Right renal pelvis (tissue), 4 donors: ENCODE measurements at places on chromosomes 13 and 19. TPM values are rescaled to one million over a fixed set of nuclear protein-coding genes. Genes with fewer than 3 reads are reported as not detected.
A peak's percentile ranks its signal among the peaks of the same experiment; 100 is the strongest.

GRCh38 chr19:15507068-15508034 is 974 bp upstream of the CYP4F22 start:
- peak; percentile 5 for DNase-seq

GRCh38 chr19:10685210-10685609 is 16.0 kb upstream of the QTRT1 start:
- DNase-seq, result no peak

- DNase-seq, result no peak
These were observed 1.2 kb downstream of the NKG7 start for GRCh38 chr19:51371186-51371690.

- DNase-seq, result no peak
These were observed 107.8 kb downstream of the RXFP2 start for GRCh38 chr13:31846961-31847752.

DNA sequence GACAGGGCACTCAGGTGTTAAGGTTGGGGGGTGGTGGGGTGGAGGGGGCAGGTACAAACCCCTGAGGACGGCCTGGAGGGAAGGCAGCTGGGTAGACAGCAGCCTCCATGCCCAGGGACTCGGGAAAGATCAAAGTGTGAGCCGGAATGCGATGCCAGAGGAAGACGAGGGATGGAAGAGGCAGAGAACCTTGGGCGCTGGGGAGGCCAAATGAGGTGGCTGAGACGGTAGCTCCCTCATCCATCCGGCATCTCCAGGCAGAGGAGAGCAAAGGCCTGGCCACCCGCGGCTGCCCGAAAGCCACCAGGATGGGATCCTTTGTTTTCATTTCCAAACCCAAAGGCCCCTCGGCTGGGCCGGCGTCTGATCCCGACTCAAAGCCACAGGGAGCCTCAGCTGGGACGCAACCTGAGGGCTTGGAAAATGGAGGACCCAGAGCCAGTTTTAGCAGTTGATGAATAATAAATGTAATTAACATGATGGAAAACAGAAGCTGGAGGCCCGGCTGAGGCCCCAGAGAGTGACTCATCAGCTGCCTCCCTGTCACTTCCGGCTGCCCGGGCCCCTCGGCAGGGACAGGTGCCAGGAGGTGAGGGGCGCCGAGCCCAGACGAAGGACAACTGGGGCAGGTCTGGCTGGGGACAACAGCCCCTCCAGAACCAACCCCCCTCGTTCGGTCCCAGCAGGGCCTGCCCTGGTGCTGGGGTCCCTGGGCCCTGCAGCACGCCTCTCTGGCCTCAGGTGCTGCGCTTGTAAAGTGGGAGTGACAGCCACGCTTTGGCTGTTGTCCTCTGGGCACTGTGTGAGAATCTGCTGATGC is 61.6 kb downstream of the CEBPG start:
- no peak for DNase-seq

GRCh38 chr13:92609376-92609775 is 617.2 kb upstream of the GPC6 start:
- no peak for DNase-seq

GRCh38 chr19:52923778-52924593 is 758 bp upstream of the ZNF888 start:
- no peak for DNase-seq

DNA sequence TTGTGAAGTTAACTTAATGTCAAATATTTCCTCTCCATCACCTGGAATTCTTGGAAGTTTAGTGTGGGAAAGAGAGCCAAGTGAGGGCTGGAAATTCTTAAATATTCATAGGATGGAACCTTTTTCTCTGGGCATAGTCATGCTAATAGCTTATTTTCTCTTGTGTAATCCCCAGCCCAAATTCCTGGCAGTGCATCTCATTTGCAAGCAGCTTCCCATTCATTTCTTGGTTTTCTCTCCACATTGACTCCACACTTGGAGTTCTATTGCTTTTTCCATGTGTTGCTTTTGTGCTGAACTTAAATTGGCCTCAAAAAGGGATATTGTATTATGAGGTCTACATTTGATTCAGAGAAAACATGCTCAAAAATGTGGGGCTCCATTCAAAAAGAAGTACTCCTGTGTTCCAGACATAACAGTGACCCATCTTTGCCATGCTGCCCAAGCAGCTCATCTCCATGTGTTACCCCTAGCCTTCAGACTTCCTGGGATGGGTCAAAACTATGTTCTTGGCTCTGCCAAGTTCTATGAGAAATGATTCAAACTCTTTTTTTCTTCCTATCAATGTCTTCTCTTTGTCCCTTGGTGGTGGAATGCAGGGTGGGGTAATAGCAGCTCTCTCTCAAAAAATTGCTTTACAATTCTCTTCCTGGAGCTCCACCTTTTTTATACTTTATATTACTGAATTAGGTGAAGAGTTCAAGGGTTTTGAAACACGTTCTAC is 2471.5 kb downstream of the PCDH9 start:
- DNase-seq, result no peak

DNA sequence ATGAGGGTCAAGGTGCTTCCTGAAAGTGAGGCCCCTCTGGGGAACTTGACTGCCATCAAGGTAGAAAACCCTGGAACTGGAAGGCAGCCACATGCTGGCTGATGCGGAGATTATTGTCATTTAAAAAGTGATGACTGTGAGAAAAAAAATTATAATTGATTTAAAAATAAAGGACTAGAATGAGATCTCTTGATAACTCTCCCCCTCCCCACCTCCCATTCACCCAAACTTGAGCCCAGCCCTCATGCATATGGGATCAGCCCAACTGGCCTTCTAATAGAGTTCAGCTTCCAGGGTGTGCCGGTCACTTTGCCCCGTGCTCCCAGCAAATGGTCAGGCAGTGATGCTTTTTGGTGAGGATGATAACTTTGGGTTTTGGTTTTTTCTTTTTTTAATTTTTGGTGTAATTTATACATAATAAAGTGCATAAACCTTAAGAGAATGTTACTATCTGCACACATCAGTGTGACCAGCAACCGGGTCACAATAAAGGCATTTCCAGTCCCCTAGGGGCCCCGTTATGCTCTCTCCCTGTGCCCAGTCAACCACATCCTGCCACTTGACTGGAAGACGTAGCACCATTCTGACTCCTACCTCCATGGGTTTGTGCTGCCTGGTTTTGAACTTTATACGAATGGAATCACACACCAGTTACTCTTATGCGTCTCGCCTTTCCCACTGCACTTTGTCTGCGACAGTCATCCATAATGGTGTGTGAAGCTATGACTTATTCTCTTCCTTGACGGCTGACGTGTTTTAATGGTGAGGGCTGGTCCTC is 187.9 kb downstream of the USP12 start:
- no peak for DNase-seq

DNA sequence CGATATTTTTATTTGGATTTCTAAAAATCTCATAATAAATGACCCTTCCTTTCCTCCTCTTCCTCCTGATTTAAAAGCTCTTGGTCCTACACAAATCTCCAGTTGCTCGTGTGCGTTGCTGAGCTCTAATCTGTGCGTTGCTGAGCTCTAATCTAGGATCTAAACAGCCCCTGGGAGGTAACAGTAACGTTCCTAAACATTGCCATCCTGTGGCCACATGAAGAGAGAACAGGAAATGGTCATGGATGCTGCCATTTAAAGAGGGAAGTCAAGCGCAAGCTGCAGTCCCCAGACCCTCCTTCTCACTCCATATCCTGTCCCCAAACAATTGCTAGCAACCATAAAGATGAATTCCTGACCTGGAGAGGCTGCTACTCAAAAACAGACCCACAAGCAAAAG is 170.8 kb downstream of the NUFIP1 start:
- no peak for DNase-seq

GRCh38 chr13:80168089-80168850 is 172.7 kb downstream of the SPRY2 start:
- DNase-seq, result no peak

- no peak for DNase-seq
These were observed 104.6 kb downstream of the COL4A2 start for GRCh38 chr13:110411688-110412059.

DNA sequence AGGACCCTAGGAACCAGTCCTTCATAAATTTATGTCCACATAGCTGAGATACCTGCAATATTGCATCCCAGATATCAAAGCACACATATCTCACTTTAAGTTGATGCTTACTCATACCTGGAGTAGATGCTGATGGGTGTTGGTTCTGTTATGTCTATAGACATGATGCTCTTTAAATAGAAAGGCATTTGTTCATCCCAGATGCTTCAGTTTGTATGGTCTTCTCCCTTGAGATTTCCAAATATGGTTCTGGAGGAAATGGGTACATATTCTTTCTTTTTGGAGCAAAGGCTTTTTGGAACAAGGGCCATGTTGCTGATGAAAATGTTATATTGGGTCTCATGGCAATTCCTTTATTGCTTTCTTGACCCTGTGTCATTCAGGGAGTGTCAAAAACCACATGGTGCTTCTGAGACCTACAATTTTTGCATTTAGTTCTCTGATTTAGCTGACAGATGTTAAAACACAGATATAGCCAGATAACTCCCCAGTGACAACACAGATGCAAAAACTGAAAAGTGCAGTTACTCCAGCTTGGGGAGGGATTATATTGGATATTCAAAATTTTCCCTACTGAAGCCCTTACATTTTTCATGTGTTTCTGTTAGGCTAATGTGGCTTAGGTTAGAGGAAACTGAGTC is 211.4 kb downstream of the KCNRG start:
- DNase-seq, result no peak

GRCh38 chr13:77034881-77035280 is 7.9 kb upstream of the FBXL3 start:
- no peak for DNase-seq

- no peak for DNase-seq
These were observed 44.9 kb downstream of the DIAPH3 start for GRCh38 chr13:60118696-60119400.

DNA sequence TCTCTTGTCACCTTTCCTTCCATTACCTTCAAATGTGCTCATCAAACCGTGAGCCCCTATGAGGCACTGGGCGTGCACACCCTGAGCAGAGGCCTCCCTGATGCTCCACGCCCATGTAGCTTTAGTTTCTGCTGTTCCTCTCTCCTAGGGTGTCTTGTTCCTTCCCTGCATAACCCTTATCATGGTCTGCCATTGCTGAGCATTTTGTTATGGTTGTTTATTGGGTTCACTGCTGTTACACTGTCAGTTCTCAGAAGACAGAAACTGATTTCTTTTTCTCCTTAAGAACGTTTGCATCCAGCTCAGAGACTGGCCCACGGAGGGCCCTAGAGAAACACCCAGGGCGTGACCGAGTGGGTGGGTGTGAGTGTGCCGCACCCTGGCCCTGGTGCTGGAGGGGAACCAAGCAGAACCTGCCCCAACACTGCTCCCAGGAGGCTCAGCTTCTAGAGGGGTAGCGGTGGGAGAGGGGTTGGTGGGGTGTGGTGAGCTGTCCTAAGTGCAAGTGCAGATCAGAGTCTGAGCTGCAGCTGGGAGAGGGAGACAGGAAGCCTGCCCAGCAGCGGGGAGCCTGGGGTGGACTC is 61.4 kb upstream of the URI1 start:
- DNase-seq, result no peak

DNA sequence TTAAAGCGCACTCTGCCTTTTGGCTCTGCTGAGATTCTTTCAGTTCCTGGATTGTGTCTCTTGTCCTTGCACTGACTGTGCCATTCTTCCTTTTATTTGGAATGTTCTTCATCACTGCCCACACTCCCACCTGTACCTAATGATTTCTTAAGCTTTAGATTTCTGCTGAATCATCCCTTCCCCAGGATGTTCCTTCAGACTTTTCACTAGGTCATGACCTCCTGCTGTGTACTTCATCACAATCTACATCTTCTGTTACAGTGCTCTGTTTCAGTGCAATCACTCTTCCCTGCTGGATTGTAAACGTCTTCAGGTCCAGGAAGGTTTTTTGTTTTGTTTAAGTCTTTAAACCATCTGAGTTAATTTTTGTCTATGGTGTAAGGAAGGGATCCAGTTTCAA is 281.0 kb downstream of the ATP8A2 start:
- DNase-seq, result no peak

- no peak for DNase-seq
These were observed 20.3 kb downstream of the RFX1 start for GRCh38 chr19:13985771-13986347.

The UHRF1 gene
- 35.4 TPM for polyA plus RNA-seq

The ADAMTS10 gene
- 31.0 TPM for polyA plus RNA-seq

The KLF2 gene
- polyA plus RNA-seq, result 24.6 TPM

The SEMA6B gene
- polyA plus RNA-seq, result 2.5 TPM

The CALR gene
- 804 TPM for polyA plus RNA-seq

The CEACAM16 gene
- not detected for polyA plus RNA-seq

The PSG11 gene
- not detected for polyA plus RNA-seq

The MAU2 gene
- 48.8 TPM for polyA plus RNA-seq

The CBY2 gene
- polyA plus RNA-seq, result 1.2 TPM

The SYT3 gene
- 0.96 TPM for polyA plus RNA-seq
